CD4-positive, CD25-positive, alpha-beta regulatory T cell (primary cell): ENCODE measurements at places on chromosomes 6 and 20. TPM values are rescaled to one million over a fixed set of nuclear protein-coding genes. Genes with fewer than 3 reads are reported as not detected.

LAMA5 gene
- polyA plus RNA-seq, result 0.30 TPM

POPDC3 gene
- not detected for polyA plus RNA-seq

ME1 gene
- not detected for polyA plus RNA-seq

CENPQ gene
- polyA plus RNA-seq, result 4.8 TPM

TREML2 gene
- polyA plus RNA-seq, result 1.4 TPM

VSTM2L gene
- polyA plus RNA-seq, result not detected

LY86 gene
- polyA plus RNA-seq, result 1.5 TPM

NQO2 gene
- polyA plus RNA-seq, result 109 TPM

NAPB gene
- 4.0 TPM for polyA plus RNA-seq

KHDRBS2 gene
- not detected for polyA plus RNA-seq

IL17F gene
- not detected for polyA plus RNA-seq

LST1 gene
- polyA plus RNA-seq, result 9.1 TPM

MEP1A gene
- polyA plus RNA-seq, result not detected

ARFGEF3 gene
- polyA plus RNA-seq, result not detected

NOX3 gene
- polyA plus RNA-seq, result not detected

ADGRF5 gene
- polyA plus RNA-seq, result not detected
